NCI-H226 (cell line): ENCODE measurements at places on chromosomes 13 and 19.

DNA sequence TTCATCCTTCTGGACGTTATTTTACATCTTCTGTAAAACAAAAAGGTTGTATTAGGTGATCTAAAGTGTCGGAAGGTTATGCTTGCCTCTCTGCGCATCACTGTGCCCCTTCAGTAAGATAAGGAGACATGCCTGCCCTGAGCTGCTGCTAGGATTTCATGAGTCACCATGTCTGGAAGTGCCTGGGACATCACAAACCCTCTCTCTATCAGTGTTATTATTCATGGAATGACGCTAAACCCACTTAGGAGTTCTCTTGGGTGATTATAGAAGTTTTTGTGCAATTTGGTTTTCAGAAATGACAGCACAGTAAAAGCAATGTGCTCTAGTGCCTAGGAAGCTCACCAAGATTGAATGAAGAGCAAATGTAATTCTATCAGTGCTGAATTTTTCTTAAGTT is 617.7 kb downstream of the DCT start:
- DNase-seq = peak; percentile 86

GRCh38 chr13:21100994-21101757 is 39.8 kb upstream of the LATS2 start:
- DNase-seq = no peak

DNA sequence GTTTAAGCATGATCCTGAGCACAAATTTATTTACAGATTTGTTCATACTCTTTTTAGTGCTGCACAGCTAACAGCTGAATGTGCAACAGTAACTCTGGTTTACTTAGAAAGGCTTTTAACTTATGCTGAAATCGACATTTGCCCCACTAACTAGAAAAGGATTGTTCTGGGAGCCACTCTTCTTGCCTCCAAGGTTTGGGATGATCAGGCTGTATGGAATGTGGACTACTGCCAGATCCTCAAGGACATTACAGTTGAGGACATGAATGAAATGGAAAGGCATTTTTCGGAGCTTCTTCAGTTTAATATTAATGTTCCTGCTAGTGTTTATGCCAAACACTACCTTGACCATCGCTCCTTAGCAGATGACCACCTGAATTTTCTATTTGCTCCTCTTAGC is 16.0 kb downstream of the ZNF100 start:
- DNase-seq = no peak

DNA sequence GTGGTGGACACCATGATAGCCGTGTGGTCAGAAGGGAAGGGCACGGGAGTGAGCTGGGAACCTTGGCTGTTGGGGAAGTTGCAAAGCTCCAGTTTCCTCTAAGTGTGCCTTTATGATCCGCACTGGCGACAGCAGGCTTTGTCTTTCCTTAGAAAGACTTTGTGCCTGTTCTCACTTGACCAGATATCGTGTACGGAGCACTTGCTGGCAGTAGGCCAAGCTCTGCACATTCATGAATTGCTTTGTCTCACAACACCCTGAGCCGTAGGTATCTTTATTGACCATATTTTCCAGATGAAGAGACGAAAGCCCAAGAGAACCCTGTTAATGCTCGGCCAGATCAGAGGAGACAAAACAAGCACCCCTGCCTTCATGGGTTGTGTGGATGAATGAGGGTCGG is 15.1 kb downstream of the CUL4A start:
- no peak for DNase-seq

- DNase-seq = no peak
Observed at GRCh38 chr19:52592301-52592700, 22.2 kb downstream of the ZNF701 start.

DNA sequence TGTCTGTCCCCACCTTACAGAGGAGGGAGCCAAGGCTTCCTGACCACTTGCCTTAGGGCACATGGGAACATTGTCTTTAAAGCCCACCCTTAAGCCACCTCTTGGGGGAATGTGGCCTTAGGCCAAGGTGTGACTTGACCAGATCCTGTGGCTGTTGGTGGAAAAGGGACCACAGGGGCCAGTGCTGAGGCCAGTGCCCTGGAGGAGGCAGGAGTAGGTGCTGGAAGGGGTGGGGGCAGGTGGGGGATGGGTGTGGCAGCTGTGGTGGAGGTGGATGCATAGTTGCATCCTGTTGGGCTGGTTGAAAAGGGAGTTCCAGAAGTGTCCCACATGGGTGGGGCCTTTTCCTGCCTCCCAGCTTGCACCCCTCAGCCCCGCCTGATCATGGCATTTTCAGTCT is 44.8 kb downstream of the DNM2 start:
- no peak for DNase-seq

DNA sequence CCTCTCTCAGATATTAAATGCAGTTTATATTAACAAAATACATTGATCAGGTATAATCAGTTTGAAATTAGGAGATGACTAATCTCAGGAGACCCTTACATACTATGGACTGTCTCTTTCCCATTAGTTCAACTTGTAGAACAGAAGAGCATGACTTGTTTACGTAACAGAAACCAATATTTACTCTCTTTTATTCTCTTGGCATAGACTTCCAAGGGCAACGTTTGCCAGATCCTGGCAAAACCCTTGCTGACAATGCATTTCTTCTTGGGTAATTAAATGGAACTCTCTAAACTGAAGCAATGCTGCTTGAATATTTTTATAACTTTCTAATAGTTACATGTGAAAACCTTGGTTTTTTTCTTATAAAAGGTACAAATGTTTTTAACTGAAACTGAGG is 68.3 kb upstream of the MYO16 start:
- DNase-seq = no peak

DNA sequence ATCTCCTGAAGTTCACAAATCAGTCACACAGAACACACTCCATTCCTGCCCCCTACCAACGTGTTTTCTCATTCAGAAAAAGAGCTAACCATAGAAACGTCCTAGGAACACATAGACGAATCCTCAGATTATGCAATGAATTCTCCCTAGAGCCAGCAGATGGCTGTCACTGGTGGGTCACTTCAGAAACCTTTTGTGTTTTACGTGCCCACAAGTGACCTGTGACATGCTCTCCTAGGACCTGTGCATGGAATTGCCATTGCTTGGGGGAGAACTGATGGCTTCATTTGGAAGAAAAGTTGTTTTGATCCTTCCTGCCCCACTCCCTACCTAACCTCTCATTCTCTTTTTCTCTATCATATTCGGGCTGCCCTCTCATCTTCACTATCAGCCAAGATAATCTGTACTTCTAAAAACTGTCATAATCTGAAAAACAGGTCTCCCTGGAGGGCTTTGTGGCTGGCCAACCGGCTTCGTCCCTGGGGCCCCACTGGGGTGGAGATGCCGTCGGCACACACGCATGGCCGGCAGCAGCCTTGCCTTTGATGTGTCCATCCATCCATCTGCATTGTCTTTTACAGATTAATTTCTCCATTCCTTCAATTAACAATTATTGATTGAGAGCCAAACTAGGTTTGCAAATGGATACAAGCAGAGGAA is 144.1 kb upstream of the SERP2 start:
- DNase-seq = no peak

DNA sequence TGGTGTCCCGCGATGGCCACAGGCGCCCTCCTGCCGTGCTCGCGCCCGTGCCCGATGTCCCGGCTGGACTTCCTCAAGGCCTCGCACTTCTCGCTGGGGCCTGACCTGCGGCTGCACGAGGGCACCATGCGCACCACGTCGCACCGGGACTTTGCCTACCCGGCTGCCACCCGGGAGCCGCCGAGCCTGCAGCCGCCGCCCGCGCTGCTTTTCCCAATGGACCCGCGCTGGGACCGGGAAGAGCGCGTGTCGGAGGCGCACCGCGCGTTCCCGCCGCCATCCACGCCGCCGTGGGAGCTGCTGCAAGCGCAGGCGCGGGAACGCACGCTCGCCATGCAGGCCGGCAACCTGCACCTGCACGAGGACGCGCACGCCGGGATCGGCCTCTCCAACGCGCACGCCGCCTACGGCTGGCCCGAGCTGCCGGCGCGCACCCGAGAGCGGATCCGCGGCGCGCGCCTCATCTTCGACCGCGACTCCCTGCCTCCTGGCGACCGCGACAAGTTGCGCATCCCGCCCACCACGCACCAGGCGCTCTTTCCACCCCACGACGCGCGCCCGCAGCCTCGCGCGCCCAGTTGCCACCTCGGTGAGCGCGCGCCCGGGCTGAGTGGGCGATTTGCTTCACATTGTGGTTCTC is 12.1 kb upstream of the PEX11G start:
- DNase-seq = no peak

DNA sequence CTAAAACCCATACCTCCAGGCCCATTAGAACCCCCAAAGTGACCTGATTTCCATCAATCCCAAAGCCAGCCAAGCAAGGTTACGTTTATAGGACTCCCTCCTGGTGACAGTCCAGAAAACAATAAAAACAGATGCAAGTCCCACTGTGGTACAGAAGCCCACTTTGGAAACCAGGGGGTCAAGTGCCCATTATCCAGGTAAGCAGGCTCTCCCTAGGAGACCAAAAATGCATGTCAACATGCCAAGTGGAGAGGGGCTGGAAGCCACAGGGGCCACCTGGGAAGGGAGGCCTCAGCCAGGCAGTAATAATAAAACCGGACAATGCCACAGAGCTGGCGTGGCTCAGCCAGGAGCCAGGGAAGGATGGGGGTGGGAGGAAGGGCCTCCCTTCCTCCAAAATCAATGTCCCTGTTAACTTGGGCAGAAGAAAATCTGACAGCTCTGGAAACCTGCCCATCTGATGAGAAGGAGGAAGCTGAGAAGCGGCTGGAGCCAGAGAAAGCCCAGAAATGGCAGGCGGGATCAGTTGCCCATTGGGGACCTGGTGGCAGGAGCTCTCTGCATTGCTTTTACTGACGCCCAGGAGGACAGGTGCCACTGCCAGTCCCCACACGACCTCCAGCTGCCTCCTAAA is 160.4 kb downstream of the ZIC5 start:
- no peak for DNase-seq

DNA sequence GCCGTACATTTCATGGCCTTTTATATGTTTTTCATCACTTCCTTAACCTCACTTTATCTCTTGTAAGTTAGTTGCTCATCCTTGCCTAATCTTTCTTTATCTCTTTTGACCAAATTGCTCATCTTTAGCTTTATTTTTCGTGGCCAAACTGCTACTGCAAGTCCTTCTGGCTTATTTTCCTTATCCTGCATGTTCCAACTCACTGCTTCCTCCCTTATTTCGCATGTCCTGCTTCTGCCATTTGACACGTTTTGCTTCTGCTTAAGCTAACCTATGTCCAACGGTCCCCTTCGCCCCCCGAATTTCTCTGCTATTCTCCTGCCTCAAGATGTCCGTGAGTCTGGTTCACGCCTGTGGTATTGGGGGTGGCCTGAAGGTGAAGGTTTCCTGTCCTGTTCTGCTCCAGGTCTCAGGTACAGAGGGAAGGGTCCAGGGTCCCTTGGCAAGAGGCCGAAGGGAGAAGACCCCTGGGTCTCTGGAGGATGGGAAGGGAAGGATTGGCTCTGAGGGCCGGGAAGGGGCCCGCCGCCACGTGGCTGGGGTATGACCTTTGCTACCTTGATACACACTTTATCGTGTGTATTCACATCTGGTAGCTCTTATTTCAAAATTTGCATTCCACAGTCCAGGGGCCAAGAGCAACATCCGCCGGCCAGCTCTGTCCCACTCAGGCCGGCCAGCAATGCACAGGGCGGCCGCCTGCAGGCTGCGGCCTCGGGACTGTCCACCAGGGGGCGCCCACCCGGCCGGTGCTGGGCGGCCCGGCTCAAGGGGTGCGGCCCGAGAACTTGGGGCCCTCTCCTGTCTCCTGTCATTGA is 2.9 kb upstream of the C19orf85 start:
- peak; percentile 81 for DNase-seq

DNA sequence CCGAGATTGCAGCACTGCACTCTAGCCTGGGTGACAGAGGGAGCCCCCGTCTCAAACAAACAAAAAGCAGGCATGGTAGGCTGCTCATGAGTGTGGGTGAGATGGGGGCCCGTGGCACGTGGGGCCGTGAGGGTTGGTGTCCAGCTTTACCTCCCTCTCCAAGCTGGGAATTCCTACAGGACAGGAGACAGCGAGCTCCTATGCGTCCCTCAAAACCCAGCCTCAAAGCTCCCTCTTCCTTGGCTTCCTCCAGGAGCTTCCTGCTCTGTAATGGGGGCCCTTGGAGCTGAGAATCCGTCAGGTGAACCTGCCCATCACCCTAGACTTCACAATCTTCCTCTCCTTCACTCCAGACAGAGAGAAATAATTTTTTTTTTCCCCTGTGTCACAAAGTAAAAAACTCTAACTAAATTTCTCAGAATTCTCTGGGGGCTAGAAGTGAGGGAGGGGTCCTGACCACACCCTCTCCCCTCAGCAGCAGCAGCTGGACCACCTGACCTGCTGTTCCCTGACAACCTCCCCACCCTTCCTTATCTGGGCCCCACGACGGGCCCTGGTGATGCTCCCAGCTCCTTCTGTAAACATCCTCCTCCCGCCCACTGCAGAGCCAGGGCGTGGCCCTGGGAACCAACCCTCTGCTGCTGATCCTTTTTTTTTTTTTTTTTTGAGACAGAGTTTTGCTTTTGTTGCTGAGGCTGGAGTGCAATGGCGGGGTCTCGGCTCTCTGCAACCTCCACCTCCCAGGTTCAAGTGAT is 22.1 kb upstream of the WDR18 start:
- peak; percentile 57 for DNase-seq

DNA sequence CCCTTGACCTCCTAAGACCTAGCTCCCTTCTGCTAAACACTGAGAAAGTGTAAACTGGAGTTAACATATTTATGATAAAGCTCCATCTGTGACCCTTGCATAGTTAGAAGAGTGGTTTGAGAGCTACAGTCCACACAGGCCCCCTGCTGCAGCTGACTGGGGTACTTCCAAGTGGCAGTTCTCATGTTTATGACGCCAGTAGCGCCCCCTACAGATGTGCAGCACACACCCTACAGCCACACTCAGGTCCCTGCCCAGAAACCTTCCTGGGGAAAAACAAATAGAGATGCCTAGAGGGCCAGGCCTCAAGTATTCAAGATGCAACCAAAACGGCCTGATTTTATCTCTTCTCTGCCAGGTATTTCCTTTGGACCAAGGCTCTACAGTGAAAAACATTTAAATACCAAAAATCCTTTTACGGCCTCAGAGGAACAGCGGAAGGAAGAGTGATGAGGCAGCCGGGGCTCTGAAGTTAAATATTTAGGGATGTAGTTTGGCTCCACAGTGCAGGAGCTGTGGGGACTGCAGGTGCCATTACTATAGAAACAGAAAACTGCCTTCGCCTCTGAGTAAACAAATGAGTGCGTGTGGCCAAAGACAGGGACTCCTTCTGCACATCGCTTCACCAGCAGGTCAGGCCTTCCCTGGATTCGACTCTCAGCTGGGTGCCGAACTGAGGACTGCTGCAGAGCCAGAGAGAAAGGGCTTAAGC is 553.1 kb downstream of the EFNB2 start:
- no peak for DNase-seq

DNA sequence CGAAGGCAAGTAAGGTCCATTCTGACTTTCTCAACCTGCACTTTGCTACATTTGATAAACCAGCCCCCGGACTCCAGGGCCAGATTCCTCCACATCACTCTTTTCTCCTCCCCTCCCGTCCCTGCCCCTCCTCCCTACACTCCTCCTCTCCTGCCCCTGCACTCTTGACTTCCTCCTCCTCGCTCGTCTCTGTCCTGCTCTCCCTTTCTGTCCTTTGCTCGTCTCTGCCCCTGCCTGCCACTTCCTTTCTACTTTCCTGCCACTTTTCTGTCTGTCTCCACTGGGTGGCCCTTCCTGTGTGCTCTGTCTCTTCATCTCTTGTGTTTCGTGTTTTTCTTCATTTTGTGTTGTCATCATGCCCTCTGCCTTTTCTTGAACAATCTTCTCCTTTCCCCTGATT is 7.0 kb downstream of the U2AF2 start:
- no peak for DNase-seq

- DNase-seq = no peak
Observed at GRCh38 chr19:40530091-40530901, 46.4 kb upstream of the SHKBP1 start.
